ENCODE measurements at places on chromosomes 2 and 18.

DNA sequence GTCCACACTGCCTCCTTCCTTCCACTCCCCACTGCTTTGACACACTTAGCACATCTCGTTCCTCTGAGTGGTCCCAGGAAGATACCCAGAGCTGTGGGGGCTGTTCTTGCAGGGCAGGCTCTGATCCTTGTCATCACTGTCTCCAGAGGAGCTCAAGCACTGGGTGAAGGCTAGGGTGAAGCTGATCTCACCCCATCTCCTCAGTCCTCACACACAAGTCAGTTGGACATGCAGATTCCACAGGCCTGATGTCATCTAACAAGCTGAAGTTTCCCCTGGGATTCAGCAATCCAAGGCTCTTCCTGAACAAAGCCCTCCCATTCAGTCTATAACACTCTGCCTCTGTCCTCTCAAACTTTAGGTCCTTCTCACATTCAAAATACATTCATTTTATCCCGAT, 90.6 kb upstream of the RAB6C start:
- no peak for DNase-seq

DNA sequence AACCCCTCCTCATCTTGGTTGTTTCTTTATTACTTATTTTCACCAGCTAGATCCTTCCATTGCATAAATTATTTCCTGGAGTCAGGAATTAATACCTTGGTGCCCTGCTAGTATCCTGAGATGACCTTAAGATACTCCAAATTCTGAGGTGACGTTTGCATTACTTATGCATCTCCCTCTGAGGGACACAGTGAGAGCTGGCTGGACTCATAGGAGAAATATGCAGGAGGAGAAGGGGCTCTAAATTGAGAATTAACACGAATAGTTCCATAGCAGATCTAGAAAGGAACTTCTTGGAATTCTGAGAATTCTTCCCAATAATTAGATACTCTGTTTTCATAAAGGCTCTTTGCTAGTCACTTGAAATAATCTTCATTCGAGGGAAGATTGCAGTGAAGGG, 310.6 kb upstream of the ZEB2 start:
- DNase-seq = no peak

DNA sequence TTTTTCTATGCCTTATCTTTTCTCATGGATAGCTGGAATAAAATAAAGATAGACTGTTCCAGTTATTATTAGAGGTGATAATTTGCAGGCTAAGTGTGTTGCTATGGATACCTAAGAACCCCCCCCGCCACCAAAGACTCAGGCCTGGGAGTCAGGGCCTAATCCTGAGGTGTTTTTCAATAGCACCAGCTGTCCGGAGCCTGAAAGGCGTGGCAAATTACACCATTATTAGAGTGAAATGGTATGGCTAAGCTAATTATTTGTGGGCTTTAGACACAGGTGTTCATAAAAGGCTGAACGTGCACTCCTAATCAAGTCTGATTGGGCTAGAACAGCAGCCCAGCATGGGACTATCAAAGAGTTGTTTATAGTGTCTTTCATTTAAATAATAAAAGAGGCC, 293.2 kb upstream of the DCC start:
- DNase-seq = no peak

- no peak for DNase-seq
These were observed 39.9 kb upstream of the SP3 start for GRCh38 chr2:174004905-174005605.

DNA sequence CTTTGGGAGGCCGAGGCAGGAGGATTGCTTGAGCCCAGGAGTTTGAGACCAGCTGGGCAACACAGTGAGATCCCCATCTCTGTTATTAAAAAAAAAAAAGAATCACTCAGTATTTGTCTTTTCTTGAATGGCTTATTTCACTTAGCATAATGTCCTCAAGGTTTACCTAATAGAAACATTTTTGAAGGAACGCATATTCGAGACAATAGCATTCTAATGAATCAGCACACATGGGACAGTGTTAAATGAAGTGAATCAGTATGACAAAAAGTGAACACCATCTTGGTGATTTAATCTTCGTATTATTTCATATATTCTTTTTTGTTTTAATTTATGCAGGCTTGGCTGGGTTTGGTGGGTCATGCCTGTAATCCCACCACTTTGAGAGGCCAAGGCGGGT, 44.7 kb downstream of the WIPF1 start:
- DNase-seq = no peak

- no peak for DNase-seq
These were observed 10.9 kb downstream of the POLI start for GRCh38 chr18:54280220-54280569.

GRCh38 chr2:166351319-166351718, 24.4 kb downstream of the SCN9A start:
- no peak for DNase-seq

- no peak for DNase-seq
These were observed 114.9 kb upstream of the SEC11C start for GRCh38 chr18:59024829-59025228.

Measured in activated CD4-positive, CD25-positive, alpha-beta regulatory T cell (primary cell).